CD4-positive, alpha-beta T cell (primary cell): ENCODE measurements at places on chromosomes 4 and X.

DNA sequence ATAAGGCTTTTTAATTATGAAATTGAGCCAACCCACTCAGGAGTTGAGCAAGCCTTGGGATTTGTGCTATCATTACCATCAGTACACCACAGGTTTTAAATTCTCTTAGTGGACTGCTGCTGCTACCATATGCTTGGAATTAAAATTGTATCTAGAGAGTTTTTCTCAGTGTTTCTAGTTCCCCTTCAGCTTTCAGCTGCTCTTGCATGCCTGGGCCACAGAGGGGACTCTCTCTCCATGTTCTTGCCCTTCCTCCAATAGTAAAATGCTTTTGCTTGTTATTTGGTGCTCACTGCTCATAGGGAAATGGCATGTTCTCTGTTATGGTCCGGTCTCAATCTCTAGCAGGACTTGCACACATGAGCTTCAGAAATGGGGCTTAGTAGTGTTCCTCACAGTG, 101.9 kb downstream of the IGSF1 start:
- DNase-seq, result no peak

DNA sequence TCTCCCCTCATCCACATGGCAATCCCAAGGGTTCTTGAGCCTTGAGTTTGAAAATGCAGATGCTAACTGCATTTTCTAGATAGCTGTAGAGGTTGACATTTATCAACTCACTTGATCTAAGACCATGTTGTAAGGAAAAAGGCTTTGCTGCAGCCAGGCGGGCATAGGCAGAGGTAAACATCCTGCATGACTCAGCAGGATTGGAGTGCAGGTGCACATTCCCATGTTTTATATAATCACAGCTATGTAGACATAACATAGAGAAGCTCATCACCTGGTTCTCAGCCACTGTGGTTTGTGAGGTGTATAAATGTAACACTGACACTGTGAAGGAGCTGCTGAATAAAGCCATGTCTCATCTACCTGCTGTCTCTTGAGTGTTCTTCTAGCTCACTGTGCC, 62.3 kb upstream of the PDE5A start:
- DNase-seq, result no peak

- no peak for DNase-seq
Observed at GRCh38 chrX:115588179-115588578, 27.2 kb downstream of the PLS3 start.

DNA sequence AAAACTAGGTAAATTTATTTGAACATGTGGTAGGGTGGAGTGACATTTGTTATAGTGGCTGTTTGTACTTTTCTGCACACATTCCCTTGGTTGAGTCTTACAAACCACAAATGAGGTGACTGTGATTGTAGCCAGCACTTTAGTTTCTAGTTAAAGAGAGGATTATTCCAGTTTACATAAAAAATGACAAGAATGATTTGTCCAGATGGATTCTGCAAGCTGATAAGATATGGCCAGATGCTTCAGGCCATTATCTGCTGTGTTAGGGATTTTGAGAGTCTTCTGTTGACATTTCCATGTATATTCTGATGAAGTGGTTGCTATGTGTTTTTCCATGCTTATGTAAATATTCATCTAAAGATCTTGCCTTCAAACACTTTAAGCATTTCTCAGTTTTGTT, 31.0 kb upstream of the PDE5A start:
- no peak for DNase-seq

DNA sequence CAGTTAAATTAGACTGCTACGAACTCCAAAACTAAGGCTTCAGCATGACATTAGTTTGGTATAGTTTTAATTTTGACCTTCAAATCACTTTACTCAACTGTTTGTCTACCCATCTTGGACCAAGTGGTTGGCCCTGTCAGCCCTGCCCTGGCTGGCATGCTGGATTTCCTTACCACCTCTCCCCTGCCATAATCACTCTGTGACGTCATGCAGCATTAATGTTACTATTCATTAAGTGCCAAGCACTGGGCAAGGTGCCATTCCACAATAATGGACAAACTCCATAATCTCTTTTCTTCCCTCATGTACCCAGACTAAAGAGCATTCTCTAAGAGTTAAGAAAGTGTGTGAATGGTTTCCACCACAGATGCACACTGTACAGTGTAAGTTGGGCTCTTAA, 277.0 kb upstream of the INTU start:
- DNase-seq, result no peak

DNA sequence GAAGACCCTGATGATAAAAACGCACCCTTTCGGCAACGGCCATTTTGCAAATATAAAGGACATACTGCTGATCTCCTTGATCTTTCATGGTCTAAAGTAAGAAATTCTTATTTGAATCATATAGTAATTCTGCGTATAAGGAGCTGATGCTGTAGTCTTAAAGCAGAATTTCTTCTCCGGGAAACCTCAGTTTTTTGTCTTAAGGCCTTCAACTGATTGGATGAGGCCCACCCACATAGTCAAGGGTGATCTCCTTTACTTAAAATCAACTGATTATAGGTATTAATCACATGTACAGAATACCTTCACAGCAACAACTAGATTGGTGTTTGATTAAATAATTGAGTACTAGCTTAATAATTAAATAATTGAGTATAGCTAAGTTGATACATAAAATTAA, 62.8 kb upstream of the DOCK11 start:
- no peak for DNase-seq

- no peak for DNase-seq
Observed at GRCh38 chr4:28225050-28225449, 1364.4 kb downstream of the STIM2 start.

DNA sequence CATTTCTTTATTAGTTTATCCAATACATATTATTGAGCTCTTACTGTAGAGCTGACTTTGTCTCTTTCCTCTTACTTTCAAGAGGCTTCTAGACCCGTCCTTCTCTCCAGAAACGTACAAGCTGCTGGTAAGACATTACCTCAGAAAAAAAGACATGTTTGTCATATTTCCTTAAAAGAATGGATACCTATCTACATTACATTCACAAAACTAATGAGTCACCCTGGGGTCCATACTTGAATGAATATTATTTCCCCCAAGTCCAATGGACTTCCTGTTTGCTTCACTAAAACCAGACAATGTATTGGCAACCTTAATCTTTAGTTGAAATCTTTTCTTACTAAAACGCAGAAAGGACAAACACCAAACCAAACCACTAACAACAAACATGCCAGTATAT, 176.5 kb upstream of the CLNK start:
- no peak for DNase-seq

DNA sequence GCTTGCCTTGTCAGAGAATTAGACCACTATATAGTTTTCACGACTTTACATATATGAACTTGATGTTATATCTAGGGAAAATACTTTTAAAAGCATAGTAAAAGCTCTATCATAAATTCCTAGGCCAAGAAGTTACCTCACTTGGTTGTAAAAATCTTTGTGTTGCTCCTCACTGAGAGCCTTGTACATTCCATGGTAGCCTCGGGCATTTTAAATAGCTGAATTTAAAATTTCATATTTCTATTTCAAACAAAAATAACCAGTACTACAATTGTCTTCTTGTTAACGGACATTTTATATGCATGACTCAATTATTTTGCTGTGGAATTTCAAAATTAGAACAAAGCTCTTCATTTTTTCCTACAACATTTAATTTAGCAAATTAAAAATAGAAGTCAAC, 107.6 kb downstream of the MID1 start:
- DNase-seq, result no peak

- DNase-seq, result no peak
Observed at GRCh38 chr4:168621806-168622589, 125.1 kb downstream of the PALLD start.

DNA sequence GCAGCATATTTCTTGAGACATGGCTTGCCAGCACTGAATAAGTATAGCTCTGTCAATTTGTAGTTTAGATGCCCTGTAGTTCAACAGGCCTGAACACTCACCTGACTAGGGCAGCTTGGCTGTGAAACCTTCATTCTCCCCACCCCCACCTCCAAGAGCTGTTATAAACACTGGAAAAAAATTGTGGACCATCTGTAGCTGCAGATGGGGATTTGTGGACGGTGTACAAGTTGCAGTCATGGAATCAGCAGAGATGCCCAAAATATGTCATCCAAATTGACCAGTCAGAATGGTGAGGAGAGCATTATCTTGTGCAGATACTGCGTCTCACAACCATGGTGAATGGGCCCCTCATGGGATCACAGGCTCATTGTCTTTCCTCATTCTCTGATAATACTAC, 76.2 kb upstream of the PAQR3 start:
- DNase-seq, result no peak

- DNase-seq, result no peak
Observed at GRCh38 chr4:151199319-151200190, 77.4 kb upstream of the PRSS48 start.

- no peak for DNase-seq
Observed at GRCh38 chr4:186131935-186132334, 27.4 kb downstream of the FAM149A start.

DNA sequence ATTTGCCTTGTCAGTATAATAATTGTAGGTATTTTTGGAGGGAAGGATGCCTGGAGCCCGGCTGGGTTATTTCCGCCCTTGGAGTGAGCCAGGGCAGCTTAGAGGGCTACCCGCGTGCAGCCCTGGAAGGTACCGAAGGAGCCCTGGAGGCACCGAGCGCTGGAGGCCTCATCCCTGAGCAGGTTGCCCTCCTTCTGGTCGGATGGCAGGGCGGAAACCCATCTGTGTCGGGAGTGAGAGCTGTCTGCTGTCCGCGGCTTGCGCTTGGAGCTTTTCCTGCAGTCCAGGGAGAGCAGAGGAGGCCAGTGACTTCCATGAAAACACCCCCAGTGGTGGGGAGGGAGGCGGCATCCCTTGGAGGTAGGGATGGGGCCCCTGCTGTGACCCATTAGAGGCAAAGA, 122.1 kb downstream of the TBL1X start:
- no peak for DNase-seq

- DNase-seq, result no peak
Observed at GRCh38 chr4:135122457-135122856, 920.9 kb upstream of the PABPC4L start.

- no peak for DNase-seq
Observed at GRCh38 chr4:84579403-84579776, 3.5 kb upstream of the CDS1 start.

DNA sequence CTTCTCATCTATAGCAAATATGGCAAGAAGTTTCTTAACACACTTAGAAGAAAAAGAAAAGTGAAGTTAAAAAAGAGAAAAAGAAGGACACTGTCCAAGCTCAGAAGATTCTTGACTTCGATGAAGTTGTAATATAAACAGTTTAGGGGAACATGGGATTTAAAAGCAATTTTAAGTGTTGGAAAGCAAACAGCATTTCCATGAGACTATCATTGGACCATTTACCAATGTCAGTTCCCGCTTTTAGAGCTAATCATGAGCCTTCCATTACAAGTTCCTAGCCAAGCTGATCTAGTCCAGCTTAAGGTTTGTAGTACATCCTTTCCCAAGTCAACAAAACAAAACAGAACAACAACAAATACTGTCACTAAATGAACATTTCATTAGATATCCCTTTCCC, 45.1 kb upstream of the FGF2 start:
- no peak for DNase-seq

- peak; percentile 43 for DNase-seq
Observed at GRCh38 chr4:7865533-7865932, 74.1 kb downstream of the AFAP1 start.

GRCh38 chr4:33649015-33649414, 2595.3 kb downstream of the ARAP2 start:
- no peak for DNase-seq

- no peak for DNase-seq
Observed at GRCh38 chr4:170274616-170275015, 184.9 kb upstream of the AADAT start.

DNA sequence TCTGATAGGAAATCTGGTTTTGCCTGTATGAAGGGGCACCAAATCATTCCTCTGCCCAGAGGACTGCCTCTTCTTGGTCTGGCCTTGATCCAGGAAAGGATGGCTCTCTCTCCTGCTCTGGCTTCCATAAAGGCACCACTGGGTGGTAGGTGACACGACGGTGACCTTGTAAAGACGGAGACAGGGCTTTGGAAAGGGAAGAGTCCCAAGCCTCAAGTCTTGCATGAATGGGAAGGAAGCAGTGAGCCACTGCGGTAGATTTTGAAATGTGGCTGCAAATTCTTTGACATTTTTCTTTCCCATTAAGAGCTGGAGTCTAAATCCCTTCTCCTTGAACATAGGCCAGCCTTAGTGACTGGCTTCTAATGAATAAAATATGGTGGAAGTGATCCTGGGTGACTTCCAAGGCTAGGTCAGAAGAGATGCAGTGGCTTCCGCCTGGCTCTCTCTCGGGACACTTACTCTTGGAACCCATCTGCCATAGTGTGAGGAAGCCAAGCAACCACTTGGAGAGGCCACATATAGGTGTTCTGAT, 347.4 kb downstream of the BCOR start:
- no peak for DNase-seq

DNA sequence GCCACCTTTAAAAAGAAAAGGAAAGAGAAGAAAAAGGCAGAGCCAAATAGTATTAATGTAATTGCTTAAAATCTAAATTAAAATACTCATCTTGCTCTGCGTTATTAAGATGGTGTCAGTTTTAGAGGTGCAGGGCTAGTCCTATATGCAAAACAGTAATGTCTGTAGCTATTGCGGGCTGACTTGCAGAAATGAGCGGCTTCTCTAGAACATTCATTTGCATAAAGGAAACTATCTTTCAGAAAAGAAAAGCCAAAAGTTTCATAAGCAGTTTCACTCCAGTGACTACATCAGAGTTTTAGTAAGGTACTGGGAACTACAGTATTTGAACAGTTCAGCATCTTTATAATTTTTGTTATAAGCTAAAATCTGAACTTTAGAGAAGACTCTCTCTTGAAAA, 6.0 kb downstream of the SMAD1 start:
- DNase-seq, result peak; percentile 3

GRCh38 chr4:40417941-40418340, 82.8 kb downstream of the CHRNA9 start:
- no peak for DNase-seq

DNA sequence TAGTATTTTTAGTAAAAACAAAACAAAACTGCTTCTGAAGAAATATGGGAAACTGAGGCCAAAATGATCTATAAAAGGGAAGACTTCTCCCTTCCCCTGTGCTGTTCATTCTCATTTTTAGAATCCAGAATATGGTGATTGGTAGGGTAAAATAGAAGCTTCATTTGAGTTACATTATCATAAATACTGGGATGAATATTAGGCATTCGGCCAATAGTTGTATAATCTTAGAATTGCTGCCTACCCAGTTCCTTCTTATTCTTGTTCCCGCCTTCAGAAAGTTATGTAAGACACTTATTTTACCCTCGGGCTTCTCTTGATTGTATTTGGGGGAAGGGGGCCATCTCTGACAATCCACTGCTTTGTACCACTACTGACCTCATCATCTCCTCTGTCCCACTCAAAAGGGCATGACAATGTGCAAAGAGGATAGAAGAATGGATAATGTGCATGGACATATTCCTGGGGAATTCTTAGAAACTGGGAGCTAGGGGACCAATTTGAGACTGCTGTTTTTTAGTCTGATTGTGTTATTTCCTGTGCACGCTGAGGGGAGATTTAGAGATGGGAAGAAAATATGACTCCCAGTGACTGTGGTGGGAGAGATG, 588 bp downstream of the ART3 start:
- no peak for DNase-seq

- no peak for DNase-seq
Observed at GRCh38 chrX:81537723-81538122, 335.8 kb downstream of the SH3BGRL start.
